ENCODE measurements at places on chromosomes 4 and X.

DNA sequence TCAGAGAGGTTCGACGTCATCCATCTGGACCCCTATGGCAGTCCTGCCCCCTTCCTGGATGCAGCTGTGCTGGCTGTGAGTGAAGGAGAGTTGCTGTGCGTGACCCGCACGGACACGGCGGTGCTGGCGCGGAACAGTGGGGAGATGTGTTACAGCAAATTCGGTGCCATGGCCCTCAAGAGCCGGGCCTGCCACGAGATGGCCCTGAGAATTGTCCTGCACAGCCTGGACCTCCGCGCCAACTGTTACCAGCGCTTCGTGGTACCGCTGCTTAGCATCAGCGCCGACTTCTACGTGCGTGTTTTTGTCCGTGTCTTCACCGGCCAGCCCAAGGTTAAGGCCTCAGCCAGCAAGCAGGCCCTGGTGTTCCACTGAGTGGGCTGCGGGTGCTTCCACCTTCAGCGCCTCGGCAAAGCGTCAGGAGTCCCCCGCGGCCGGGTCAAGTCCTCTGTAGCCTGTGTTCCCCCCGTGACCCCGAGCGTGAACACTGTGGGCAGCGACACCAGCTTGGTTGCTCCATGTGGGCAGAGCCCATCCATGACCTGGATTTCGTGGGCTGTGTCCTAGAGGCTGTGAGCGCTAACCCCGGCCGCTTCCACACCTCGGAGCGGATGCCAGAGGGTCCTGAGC, 186.7 kb upstream of the SLITRK2 start:
- DNase-seq, result no peak

GRCh38 chr4:110059556-110060191, 138.7 kb downstream of the ELOVL6 start:
- no peak for DNase-seq

GRCh38 chrX:87392369-87392768, 125.2 kb upstream of the KLHL4 start:
- no peak for DNase-seq

DNA sequence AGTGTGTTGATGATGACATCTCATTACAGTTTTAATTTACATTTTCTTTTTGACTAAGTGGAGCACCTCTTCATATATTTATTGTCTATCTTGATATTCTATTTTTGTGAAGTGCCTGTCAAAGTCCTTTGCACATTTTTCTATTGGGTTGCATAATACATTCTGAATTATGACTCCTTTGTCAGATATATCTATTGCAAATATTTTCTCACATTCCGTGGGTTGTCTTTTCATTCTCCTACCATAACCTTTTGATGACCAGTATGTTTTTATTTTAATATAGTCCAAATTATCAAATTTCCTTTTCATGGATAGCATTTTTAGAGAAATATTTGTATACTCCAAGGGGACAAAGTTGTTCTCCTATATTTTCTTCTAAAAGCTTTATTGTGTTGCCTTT, 126.4 kb downstream of the PJA1 start:
- DNase-seq, result no peak

GRCh38 chr4:113825272-113825671, 63.7 kb upstream of the CAMK2D start:
- DNase-seq, result no peak

DNA sequence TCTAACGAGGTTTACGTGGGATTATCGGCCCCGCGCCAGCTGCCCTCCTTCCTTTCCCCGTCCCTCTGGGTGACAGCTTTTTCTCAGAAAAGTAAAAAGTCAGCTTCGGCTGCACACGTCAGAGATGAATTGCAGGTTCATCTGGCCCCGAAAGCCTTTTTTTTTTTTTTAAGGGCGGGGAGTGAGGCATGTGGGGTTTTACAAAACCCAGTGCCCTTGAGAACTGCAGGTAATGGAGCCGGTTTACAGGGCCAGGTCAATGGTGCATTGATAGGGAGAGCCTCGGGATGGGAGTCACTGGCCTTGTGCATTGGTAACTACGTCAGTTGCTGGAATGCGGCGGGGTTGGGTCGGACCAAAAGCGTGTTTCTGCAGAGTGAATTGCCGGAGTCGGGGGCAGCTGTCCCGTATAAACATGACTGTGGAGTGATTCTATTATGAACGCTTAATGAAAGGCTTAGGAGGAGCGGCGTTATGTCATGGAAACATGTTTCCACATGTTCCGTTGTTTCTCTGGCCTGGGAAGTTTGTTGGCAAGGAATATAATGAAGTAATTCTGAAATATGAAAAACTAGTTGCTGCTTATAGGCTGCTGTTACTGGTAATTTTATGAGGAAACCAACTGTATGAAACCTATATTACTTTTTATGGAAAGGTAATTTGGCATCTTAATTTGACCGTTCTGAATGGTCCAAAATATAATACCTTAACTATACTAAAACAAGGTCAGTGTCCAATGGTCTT, 1.1 kb downstream of the HSPA4L start:
- no peak for DNase-seq

DNA sequence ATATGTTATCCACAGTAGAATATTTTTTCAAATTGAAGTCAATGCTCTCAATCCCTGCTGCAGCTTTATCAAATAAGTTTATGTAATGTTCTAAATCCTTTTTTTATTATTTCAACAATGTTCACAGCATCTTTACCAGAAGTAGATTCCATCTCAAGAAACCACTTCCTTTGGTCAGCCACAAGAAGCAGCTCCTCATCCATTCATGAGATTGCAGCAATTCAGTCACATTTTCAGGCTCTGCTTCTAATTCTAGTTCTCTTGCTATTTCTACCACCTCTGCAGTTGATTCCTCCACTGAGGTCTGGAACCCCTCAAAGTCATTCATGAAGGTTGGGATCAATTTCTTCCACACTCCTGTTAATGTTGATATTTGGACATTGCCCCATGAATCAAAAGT, 2301.3 kb upstream of the TENM3 start:
- no peak for DNase-seq

DNA sequence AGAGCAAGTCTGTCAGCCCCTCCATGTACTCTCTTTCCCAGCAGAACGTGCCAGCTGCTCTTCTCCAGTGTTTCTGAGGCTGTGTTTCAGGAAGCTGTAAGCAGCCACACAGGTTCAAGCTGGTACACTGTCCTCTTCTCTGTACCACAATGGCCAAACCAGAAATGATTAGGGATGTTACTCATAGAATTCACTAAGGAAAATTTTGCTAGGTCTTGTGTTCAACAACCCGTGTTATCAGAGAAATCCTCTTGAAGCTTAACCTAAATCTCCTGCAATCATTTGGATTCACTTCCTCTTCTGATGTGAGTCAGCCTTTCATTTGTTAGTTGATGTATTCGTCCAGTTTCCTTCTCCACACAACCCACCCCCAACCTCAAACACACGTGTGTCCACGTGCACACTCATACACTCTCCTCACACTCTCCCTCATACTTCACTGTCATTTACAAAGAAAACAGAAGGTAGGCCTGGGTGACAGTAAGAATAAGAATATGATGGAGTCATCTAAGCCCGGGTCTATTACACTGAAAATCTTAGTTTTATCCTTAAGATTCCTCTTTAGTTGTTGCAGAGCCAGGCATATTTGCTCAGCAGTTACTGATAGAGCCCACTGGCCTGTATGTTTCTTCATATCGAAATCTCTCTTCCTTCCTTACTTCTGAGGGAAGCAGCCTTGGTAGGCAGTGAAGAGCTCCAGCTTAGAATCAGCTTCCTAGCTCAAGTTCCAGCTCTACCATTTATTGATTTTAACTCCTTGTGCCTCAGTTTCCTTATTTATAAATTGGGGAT, 63.4 kb downstream of the DCUN1D4 start:
- no peak for DNase-seq

DNA sequence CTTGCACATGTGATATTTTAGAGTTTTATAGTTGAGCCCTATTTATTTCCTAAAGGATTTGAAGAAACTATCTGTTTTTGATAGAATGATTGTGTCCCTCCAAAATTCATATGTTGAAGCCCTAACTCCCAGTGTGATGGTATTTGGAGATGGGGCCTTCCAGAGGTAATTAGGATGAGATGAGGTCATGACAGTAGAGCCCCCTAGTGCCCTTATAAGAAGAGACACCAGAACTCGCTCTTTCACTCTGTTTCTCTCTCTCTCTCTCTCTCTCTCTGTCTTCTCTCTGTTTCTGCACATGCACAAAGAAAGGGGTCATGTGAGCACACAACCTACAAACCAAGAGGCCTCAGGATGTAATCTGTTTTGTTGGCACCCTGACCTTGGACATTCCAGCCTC, 921.9 kb upstream of the DIAPH2 start:
- no peak for DNase-seq

DNA sequence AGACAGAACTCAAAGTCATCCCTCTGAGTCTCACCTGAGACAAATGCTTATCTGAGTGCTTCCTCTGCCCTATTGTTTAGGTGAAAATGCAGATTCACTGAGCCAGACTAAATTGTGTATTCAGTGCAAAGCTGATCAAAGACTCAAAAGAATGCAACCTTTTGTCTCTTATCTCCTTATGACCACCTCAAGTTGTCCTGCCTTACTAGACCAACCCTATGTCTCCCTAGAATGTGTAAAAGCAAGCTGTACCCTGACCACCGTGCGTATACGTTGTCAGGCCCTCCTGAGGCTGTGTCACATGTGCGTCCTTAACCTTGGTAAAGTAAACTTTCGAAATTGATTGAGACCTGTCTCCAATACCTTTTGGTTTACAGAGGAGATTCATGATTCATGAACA, 63.6 kb upstream of the SH3RF1 start:
- DNase-seq, result no peak

DNA sequence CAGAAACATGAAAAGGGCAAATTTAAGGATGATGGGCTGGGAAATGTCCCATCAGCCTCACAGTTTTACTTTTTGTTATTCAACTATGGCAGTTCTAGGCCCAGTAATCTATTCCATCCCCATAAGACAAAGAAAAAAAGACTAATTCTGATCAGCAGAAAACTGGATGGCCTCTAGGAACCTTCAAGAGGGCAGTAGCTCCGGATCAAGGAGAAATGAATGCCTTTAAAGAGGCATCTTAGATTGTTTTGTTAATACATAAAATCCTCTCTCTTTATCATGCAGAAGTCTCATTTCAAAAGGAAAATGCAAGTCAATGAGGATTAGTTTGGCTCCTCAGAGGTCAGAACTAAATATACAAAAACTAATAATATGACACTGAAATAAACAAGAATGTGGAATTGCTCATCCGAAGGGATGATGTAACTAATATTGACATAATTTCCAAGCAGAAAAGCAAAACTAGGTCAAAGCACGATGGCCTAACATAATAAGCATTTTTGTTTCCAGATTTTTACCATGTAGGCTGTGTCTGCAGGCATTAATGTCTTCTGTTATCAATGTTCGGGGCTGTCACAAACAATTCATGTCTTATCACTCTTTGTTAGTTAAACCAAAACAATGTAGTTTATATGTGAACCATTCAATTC, 8.8 kb downstream of the MID1 start:
- no peak for DNase-seq

- no peak for DNase-seq
These were observed 26.4 kb downstream of the NAT8L start for GRCh38 chr4:2085496-2085901.

- no peak for DNase-seq
These were observed 184.1 kb upstream of the HHIP start for GRCh38 chr4:144461906-144462305.

DNA sequence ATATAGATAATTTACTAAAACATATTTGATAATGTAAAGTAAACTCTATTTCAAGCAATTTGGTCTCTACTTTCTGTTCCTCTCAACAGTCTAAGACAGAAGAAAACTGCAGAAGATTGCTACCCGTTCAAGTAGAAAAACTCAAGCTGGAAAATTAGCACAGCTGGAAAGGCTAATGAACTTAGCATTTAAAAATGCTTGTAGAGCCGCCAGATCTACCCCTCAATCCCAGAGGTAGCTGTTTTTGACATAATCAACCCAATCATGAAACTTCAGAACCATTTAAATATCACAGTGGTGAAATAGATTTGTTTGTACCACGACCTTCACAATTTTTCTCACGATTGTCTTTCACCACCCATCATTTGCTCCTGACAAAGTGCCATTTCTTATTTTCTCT, 479.5 kb downstream of the SPRY1 start:
- no peak for DNase-seq

DNA sequence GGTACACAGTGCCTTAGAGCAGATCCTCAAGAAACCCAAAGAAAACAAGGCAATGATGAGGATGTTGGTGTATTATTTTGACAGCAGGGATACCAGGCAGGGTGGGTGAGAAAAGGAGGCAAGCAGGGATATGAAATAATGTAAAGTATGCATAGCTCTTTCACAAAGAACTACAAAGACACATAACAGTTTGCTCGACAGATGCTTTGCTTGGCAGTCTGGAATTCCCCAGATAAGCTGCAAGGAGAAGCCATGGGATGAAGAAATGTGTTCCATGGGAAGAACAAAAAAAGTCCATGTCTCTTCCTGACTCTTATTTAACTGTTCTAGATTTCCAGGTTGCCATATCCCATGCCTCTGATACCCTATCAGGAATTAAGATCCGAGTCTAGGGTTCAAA, 75.4 kb downstream of the FAM13A start:
- no peak for DNase-seq

DNA sequence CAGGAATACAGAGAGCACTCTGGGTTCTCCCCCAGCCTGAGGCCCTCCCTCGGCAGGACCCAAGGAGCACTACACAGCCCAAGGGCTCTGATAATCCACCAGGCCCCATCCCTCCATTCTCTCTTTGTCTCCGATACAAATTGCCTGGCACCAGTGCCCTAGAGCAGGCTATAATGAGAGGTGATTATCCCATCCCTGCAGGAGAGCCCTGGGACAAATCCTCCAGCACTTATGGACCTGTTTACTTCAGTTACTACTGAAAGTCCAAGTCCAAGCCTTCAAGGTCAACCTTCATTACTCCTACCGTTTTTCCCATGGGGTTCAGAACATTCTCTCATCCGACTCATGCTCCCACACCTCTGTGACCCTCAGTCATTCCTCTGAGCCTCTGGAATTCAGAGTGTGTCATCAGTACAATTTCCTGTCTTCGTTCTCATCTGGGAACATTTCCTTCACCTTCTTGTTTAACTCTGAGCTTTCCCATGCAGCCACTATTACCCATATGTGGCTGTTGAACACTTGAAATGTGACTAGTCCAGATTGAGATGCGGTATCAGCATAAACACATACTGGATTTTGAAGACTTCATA, 299.0 kb downstream of the RAPGEF2 start:
- DNase-seq, result no peak

- no peak for DNase-seq
These were observed at the start of gene CLDN2 for GRCh38 chrX:106919932-106920452. TSS of gene CLDN2 (plus strand) at chrX:106920402. CDS start at chrX:106928229, 7,827 bp downstream.

DNA sequence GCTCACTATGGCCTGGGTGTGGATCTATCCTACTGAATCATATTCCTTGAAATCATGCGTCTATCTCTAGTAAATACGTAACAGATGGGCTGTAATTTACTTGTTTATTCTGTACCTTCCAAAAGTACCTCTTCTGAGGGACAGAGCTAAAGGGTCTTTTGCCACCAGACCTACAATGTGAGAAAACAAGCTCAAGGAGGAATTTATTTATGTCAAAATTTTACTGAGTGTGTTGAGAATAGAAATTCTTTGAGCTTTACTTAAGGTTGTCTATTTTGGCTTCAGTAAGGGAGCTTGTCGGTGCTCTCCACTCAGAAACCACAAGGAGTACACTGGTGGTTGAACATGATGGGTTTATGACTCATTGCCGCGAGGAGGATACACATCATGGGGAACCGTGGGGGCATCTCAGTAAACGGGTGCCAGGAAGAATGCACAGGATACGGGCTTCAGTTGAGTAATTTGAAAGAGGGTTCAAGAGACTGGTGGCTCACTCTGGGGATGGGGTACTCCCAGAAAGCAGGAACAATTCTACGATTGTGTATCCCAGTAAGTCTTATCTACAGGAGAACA, 3.0 kb downstream of the ANK2 start:
- no peak for DNase-seq
